Psoas muscle (tissue), 8 donors: ENCODE measurements at places on chromosomes 7 and 10. TPM values are rescaled to one million over a fixed set of nuclear protein-coding genes. Genes with fewer than 3 reads are reported as not detected.
A peak's percentile ranks its signal among the peaks of the same experiment; 100 is the strongest.

Gene UCMA
- total RNA-seq, result not detected

Gene PRKAR2B
- 1.6 TPM for total RNA-seq

Gene ACSM6
- not detected for total RNA-seq

Gene GTPBP10
- 28.5 TPM for total RNA-seq

Gene INSYN2A
- total RNA-seq, result 0.14 TPM

Gene CALY
- not detected for total RNA-seq

Gene HOXA2
- 1.1 TPM for total RNA-seq

DNA sequence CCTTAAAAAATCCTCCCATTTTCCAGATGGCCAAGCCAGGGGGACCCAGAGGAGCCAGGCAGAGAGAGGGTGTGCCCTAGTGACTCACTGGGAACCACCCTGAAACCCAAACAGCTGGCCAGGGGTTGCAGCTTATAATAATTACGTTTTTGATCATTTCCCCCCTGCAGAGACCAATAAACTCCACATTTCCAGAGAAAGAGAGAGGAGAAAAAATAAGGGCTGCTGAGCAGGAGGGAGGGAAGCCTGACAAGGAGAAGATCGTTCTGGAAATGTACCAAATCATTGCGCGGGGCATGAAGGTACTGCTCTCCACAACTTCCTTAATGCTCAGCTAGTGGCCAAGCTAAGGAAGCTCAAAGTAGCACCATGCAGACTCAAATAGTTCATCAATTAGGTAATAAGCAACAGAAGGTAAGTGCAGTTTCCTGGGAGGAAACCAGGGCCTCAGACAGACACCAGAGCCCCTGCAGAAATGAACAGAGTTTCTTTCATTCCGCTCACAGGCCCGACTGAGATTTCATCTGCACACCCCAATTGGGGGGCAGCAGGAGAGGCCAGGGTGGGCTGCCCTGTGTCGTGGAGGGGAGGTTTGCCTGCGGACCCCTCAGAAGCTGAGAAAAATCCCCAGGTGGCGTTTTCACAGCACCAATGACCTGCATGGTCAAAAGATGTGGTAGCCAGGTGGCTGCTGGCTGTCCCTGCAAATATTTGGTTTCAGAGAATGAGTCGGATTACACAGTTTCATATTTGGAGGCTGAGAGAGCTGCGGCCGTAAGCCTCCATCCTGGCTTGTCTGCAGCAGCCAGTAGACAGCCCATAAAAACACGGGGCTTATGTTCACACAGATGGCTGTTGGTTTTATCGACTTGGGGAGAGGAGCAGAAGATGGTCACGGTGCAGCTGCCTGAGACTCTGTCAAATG, 153.2 kb upstream of the LYZL2 start:
- DNase-seq, result peak; percentile 72

GRCh38 chr7:55177068-55177530, 158.3 kb downstream of the EGFR start:
- DNase-seq, result no peak

DNA sequence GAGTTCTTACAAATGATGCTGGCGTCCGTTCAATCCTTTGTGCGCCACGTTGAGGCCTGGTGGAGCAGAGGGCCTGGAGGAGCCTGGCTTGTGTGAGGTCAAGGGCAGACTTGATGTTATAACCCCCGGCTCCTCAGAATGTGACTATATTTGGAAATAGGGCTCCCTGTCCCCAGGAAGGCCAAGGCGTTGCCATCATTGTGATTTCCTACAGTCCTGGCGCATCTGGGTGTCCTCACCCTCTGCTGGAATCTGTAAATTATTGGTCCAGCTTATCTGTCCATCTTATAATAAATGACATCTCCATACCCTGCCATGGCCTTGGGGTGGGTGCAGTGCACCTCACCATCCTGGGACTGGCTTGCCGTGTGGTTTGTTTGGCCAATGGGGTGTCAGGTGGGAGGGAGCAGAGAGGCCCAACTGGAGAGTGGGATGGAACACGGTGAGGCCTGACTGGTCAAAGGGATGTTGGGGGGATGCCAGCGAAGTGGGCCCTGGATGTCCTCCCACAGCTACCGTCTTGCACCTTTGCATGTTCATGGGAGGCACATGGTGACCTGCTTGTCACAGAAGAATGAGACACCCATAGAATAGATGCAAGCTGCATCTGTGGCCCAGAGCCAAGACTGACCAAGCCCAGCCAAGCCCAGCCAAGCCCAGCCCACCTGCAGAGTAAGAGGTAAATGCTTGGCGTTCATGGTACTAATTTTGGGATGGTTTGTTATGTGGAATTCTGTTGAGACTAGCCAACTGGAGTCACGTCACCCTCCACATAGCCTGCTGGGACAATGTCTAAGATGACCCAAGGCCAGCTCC, 11.1 kb upstream of the LRRC27 start:
- DNase-seq, result no peak

GRCh38 chr7:53604201-53604600, 568.8 kb downstream of the POM121L12 start:
- DNase-seq, result no peak

DNA sequence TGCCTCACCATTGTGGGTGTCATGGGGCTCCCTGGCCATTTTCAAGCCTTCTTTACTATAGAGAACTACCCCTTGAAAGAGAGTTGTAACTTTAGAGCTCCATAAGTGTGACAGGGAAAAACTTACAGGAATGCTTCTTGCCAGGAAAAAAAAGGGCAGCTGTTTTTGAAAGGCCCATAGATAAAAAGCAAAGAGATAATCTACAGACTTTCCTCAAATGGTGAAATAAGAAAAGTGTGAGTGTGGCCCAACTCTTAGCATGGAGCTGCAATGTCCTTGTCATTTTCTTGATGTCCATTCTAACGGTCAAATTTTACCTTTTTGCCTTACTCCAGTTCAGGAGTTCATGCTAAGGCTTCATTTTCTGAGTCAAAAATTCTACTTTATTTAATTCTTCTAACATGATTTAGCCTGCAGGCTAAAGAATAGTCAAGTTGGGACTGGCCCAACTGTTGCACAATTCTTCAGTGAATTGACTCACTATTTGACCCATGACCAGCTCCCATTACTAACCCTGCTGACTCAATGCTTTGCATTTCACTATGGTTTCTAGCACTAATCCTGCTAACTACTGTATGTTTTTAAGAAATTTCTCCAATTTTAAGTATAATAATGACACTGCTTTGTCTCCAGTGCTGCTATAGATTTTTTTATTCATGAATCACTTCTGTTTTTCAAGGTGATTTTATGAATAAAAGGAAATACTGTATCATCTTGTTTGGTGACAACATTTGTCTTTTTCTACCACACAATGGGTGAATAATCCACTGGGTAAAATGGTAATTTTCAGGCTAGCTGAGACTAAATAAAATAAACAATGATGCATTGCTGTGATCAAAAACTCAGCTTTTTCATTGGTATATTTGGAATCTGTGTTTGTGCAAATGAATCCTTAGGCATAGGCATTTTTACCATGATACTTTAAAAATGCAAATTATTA, 41.4 kb upstream of the SGCE start:
- DNase-seq, result no peak
